ENCODE measurements at places on chromosomes 3 and 15.

DNA sequence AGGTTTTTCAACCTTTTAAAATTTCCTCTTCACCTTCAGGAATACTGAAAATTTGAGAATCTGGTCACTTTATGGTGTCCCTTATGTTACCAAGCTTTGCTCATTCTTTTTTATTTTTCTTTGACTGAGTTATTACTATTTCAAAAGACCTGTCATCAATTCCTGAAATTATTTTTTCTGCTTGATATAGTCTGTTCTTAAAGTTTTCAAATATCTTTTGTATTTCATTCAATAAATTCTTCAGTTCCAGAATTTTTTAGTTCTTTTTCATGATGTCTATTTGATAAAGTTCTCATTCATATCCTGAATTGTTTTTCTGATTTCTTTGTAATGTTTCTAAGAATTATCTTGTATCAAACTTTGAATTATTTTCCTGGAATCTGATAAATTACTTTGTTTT lies 63.9 kb downstream of the UQCC5 start:
- DNase-seq, result no peak

DNA sequence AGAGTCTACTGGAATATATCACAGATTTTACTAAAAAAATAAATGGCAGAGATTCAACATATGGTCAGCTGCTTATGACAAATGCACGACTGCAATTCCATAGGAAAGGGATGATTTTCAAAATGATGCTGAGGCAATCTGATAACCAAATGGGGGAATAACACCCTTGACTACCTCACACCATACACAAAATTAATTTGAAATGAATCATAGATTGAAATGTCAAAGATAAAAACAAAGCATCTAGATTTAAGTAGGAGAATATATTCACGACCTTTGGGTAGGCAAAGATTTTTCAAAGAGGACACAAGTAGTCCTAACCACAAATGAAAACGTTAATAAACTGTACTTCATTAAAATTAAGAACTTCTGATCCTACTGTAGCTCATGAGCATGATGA lies 11.2 kb downstream of the SENP7 start:
- no peak for DNase-seq

GRCh38 chr3:177459401-177459800 lies 262.1 kb upstream of the TBL1XR1 start:
- no peak for DNase-seq

- DNase-seq, result no peak
Observed at GRCh38 chr3:36823806-36824205, 59.5 kb upstream of the DCLK3 start.

DNA sequence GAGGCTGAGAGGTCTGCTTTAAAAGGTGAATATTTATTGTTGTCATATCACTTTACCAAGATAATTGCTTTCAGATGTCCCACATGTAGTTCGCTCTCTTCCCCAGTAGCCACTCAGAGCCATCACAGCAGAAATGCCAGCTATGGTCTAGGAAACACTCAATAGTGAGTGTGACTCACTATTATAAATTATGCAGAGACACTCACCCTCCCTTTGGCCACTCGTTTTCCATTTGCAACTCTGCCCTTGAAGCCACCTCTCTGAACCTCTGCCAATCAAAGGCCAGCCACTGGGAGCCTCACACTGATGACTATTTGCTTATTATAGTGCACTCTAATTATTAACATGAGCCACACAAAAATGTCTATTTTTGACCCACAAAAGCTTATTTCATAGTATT lies 328.1 kb upstream of the ATP10A start:
- no peak for DNase-seq

DNA sequence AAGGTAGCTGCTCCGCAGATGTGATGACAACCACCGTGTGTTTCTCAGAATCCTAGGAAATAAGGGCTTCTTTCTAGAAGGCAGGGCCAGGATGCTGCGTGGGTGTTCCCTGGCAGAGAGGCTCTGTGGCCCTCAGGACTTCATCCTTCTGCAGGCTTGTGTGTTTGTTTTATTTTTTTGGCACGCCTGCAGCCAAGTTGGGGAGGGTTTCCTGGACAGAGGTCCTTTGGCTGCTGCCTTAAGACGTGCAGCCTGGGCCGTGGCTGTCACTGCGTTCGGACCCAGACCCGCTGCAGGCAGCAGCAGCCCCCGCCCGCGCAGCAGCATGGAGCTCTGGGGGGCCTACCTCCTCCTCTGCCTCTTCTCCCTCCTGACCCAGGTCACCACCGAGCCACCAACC lies at the start of gene CLEC3B:
CLEC3B (plus strand) TSS at position 266 of the 400 bp plus-strand sequence; CDS start at position 326, 60 bp downstream.
- DNase-seq, result peak; percentile 46

DNA sequence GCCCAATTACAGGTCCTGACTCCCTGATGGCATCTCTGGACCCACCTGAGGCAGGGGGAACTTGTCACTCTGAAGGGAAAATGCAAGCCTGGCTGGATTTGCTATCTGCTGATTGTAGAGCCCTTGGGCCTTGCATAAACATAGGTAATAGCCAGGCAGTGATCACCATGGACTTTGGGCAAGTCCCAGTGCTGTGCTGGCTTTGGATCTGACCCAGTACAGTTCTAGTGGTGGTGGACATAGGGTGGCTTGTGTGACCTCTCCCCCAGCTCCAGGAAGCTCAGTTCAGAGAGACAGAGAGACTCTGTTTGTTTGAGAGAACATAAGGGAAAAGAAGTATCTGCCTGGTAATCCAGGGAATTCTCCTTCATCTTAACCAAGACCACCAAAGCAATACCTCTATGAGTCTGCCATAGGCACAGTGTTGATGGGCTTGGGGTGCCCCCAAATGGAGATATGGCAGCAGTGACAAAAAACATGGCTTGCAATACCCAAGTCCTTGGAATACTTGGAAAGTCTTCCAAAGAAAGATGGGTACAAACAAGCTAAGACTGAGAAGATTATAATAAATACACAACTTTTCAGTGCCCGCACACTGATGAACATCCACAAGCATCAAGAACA lies 348.5 kb downstream of the PYDC2 start:
- DNase-seq, result no peak

- DNase-seq, result no peak
Observed at GRCh38 chr3:116155841-116156240, 289.4 kb downstream of the LSAMP start.

- DNase-seq, result no peak
Observed at GRCh38 chr15:28991236-28992171, 105.7 kb downstream of the APBA2 start.

GRCh38 chr3:160498202-160498601 lies 48.6 kb upstream of the TRIM59 start:
- no peak for DNase-seq

- no peak for DNase-seq
Observed at GRCh38 chr3:125059488-125060245, 3.9 kb upstream of the HEG1 start.

DNA sequence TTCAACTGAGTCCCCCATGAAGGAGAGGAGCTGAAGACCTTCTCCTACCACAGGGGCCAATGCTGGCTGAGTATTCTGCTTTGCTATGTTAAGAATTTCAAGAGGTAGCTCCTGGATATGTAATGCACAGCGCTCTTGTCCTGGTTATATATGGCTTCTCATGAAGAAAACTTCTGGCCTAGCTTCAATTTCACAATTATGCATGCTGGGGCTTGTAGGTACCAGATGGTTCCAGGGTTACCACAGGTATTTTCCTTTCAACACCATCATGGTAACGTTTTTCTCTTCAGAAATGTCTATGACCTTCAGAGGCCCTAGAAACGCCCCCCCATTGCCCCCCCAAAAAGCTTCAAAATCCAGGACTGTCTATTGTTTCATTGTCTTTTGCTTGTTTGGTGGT lies 311.7 kb upstream of the ICE2 start:
- no peak for DNase-seq

GRCh38 chr15:73273181-73274002 lies 95.4 kb downstream of the HCN4 start:
- peak; percentile 40 for DNase-seq

- no peak for DNase-seq
Observed at GRCh38 chr15:66849393-66849745, 147.3 kb downstream of the SMAD6 start.

GRCh38 chr3:50474717-50475116 lies 28.7 kb downstream of the CACNA2D2 start:
- DNase-seq, result no peak

- DNase-seq, result peak; percentile 60
Observed at GRCh38 chr3:39291903-39292329, 12.1 kb upstream of the CX3CR1 start.

GRCh38 chr3:114809668-114810413 lies 337.2 kb downstream of the ZBTB20 start:
- no peak for DNase-seq

DNA sequence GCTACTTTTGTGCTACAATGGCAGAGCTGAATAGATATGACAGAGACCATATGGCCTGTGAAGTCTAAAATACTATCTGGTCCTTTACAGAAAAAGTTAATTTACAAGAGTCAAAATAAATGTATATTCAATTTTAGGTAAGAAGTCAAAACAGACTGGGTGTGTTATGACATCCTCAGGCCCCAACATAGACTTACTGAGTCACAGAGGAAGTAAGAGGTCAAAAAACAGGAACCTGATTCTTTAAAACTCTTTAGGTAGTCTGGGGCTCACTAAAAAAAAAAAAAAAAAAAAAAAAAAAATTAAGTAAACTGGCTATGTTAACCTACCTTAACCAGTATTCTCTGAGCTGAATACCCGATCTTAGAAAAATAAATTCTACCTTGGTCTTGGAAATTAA lies 13.1 kb downstream of the DNAAF4 start:
- no peak for DNase-seq

DNA sequence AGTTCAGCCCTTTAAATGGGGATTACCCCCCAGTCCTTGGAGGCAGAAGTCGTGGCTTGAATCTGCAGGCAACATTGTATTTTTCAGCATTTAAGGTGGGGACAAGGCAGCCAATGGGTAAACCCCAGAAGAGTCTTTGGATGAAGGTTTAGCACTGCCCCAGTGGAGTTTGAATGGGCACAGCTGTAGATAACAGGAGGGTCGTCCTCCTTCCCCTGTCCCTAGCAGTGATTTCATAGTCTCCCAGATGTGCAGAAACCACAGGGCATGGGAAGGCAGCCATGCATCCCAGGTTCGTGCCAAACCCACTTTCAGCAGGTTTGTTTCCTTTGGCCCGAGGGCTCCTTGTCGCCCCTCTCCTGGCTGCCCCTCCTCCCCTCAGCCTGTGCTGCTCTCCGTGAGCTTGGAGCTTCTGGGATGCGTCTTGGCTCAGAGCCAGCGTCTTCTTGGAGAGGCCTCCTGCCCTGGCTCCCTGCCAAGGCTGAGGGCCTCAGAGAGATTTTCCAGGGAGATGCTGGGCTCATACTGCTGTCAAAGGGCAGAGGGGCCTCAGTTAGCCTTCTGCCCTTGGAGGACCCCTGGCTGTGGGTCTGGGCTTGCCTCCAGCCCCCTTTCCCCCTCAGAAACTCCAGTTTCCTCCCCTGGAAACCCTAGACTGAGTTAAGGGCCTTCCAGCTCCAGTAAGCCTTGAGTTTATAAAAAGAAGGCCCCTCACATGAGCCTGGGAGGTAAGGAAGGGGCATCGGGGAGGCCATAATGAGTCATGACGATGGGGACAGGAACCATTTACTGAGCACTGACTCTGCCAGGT lies 48.9 kb upstream of the POLG start:
- DNase-seq, result peak; percentile 66

DNA sequence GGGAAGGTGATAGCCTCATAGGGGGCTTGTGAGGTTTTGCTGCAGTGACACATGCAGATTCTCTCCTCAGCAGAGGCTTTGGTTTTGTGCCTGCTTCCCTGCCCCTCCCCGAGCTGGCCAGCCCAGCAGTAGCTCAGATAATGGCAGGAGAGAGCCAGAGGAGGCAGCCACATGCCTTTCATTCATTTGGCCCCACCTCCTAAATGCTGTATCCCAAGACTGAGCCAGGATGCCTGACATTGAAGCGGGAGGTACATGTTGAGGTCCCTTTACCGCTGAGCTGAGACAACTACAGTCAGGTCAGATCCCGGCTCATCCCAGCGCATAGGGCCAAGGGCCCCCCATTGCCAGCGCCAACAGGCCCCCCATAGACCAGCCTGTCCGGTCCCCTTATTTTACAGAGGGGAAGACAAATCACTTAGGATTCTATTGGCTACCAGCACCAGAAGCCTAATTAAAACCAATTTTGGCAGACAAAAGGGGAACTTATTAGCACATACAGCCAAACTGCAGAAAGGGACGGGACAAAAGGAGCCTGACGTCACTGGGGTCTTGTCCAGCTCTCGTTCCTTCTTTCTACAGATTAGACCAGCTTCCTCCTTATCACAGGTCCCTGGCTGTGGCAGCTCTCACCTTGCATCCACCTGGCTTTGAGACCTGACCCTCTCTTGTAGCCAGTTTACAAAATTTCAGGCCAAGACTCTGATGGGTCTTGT lies 12.1 kb upstream of the POLG start:
- DNase-seq, result no peak

DNA sequence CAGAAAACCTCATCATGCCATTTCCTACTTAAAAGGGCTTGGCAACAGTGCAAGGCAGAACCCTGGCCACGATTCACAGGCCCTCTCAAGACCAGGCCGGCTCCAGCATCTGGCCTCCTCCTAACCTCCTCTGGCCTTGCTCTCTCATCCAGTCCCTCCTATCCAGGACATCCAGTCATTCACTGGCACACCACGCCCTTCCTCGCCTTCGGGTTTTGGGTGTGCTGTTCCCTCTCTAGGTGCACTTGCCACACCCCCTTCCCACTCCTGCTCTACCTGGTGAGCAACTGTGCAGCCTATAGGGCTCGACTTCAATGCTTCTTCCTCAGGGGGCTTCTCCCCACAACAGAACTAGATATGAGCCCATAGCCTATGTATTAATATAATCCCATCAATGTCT lies 317.1 kb downstream of the ARRDC4 start:
- DNase-seq, result no peak

GRCh38 chr3:177752831-177753230 lies 555.5 kb upstream of the TBL1XR1 start:
- DNase-seq, result no peak

DNA sequence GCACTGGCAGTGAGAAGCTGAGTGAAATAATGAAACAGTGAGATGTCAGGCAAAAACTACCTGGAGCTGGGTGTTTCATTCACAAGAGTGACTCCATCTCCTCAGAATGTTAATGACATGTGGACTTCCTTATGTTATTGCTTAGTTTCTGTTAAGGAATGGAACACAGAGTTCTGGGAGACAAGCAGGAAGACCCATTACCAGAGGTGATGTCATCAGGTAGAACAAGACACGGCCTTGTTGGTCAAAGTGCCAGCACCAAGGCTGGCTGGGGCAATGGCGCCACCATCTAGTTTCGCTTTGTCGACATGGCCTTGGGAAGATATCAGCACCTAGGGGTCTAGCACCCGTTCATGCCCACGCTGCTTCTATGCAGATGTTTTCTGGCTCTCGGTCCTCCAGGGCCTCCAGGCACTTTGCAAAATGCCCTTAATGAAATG lies 252.2 kb downstream of the FAM43A start:
- no peak for DNase-seq

GRCh38 chr15:70376031-70376928 lies 278.6 kb upstream of the TLE3 start:
- DNase-seq, result no peak

DNA sequence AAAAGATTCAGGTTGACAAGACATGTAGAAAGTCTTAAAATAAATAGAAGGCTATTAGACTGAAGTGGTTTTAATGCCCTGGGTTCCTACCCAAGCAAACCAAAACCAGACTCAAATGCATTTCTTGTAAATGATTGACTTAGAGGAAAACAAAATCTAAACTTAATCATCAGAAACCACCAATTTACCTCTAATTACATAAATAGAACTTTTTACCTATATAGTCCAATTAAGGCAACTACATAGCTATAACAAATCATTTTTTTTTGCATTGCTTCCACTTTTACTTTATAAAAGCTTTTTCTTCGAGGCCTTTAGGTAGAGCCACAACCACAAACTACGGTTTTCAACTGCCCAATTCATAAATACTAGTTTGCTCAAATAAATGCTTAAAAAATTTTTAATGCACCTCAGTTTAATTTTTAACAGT lies 231.3 kb upstream of the ARHGEF26 start:
- DNase-seq, result no peak
